Ascending aorta (tissue), 2 donors: ENCODE measurements at places on chromosomes 12 and 14.

- no peak for DNase-seq
Measured at GRCh38 chr12:42282294-42282693, 43.6 kb downstream of the ZCRB1 start.

DNA sequence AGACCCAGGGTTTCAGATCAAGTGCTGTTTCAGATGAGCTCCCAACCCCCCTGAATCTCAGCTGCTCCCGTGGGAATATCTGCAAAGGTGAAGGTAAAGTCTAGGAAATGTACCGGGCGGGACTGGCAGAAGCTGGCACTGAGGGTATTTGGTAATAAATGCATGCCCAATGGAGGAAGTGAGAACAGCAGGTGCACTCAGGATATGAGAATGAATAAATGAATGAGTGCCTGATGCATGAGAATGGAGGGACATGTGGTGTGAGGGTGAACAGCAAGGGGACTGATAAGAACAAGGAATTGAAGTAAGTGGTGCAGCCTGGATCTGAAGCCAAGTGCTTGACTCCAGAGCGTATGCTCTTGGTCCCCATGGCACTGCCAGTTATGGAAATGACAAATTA is 11.6 kb downstream of the RAPGEF3 start:
- DNase-seq = no peak

DNA sequence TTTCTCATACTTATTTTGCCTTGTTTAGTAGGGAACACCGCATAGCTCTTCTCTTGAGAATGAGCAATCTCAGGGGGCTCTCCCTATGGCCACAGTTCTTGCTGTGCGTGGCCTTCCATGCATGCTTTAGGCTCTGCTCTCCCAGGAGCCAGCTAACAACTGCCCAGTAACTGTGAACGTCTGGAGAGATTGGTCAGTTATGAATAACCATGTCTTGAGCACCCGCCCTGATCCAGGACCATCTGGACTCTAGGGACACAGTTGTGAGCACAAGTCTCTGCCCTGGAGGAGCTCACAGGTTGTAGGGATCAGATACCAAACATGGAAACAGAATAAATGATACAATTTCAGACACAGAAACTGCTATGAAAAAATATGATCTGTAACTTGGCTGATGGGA is 12.1 kb downstream of the PSMC1 start:
- DNase-seq = no peak

- DNase-seq = no peak
Measured at GRCh38 chr12:632102-632696, 31.0 kb downstream of the NINJ2 start.

GRCh38 chr12:105961821-105962671 is 176.7 kb downstream of the NUAK1 start:
- DNase-seq = no peak

DNA sequence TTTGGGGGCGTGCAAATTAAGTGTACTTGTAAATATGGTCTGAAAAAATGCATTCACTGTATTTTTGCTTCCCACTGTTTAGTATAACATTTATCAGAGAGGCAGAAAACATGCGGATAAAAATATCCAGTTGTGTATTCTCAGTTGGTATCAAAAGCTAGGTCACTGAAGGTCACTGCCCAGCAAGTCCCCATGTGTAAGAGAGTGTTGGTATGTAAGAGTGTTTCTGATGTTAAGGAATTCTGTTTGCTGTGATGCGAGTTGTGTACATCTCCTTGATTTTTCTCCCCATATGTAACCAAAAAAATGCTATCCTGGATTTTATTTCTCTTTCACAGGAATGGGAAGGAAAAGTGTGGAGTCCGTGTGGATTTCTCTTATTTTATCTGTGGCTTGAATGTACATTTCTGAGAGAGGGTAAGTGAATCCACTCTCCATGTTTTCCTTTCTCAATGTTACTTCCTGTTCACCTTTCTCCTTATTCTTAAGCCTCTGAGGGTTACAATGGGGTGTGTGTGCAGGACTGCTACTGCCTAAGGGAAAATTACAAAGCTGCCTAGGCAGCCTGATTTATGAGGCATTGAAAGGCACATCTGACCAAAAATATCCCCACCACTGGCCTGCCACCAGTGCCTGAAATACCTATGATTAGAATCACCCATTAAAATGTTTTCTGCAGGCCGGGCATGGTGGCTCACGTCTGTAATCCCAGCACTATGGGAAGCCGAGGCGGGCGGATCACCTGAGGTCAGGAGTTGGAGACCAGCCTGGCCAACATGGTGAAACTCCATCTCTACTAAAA is 97.9 kb upstream of the USP44 start:
- no peak for DNase-seq

DNA sequence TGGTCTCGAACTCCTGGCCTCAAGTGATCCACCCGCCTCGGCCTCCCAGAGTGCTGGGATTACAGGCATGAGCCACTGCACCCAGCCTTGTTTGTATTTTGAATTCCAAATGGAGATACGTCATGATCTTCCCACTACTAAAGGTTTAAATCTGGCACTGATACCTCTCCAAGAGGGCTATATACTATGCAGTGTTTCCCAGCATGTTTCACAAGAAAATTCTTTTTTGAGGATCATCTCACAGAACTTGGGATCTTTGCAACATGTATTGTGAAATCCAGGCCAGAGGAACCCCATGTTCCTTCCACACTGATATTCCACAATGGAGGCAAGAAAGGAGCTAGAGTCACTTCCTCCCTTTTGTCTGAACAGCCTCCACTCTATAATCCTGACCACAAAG is 112.7 kb downstream of the NT5DC3 start:
- no peak for DNase-seq

GRCh38 chr14:67883717-67884116 is 64.1 kb downstream of the RAD51B start:
- no peak for DNase-seq

- DNase-seq = no peak
Measured at GRCh38 chr12:59383079-59383822, 212.6 kb upstream of the SLC16A7 start.

DNA sequence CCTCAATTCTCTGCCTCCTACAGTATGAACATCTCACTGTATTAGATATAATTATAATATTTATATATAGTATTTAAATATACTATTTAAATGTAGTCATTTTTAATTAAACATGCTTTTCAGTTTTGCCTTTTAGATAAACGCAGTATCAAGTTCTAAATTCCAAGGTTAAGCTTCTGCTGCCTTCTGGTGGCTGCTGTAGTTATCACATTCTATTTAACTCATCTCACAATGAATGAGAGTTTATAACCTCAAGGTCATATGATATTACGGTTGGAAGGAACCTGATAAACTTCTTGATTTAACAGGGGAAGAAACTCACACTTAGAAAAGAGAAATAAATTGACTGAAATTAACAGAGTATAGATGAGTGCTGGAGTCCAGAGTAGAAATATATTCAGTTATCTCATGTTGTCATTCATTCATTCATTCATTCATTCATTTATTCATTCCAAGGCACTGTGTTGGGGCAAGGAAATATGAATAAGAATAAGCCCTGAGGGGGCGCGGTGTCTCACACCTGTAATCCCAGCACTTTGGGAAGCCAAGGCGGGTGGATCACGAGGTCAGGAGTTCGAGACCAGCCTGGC is 31.9 kb downstream of the GUCY2C start:
- DNase-seq = no peak

DNA sequence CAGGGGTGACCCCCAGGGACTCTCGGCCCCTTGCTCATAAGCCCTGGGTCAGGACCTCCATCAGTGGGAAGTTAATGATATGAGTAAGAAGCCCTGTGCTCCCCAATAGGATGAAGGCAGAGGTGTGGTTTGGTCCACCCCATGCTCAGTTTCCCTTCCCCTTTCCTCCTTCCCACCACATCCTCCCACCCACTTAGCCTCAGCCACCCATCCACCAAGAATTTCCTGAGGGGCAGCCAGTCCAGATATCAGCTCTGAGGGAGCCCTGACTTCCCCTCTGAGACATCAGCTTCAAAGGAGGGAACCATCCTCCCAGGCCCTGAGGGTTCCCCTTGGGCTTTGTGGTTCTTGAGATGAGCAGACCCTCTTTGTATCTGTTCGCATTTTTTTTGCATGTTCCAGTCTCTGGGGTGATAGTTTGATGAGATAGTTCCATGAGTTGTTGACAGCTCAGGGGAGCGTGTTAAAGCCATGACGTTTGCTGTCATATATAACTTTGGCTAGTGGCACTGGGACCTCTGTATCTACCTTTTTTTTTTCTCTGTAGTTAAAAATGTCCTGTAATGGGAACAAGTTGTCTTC is 71.2 kb downstream of the LGMN start:
- DNase-seq = no peak

DNA sequence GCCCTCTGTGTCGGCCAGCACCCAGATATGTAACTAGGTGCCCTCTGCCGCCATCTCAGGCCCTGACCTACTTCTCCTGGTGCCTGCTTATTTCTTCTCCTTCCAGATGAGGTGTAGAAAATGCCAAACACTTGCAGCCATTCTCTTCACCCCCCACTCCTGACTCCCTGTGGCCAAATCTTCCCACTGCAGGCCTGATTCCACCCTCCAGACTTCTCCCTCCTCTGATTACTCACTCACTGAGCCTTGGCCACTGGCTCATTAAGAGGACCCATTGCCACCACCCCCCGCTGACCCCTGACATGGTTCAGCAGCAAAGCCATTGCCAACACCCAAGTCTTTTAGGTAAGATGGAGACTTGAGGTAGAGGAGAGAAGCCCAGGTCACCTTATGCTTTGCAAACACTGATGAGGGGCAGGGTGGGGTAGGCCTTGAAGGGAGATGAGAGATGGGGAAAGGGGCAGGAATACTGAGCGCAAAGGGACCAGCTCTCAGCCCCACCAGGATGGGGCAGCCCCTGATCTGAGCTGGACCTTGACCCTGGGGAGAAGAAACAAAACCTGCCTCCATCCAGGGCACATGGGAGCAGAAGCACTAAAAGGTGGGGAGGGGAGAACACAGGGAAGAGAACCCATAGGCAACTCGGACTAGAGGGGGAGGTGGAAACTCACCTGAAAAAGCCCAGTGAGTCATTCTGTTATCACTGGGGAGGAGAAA is 25.1 kb upstream of the ANO2 start:
- no peak for DNase-seq

DNA sequence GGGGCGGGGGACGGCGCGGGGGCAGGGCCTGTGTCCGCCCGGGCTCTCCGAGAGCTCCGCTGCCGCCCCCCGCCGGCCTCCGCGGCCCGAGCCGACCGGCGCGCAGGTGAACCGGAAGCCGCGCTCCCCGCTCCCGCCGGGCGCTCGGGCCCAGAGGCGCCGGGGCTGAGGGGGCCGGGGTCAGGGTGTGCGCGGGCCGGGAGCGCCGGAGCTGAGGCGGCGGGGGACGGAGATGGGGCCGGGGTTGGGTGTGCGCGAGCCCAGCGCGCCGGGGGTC is 431 bp downstream of the HIP1R start:
- DNase-seq = no peak

DNA sequence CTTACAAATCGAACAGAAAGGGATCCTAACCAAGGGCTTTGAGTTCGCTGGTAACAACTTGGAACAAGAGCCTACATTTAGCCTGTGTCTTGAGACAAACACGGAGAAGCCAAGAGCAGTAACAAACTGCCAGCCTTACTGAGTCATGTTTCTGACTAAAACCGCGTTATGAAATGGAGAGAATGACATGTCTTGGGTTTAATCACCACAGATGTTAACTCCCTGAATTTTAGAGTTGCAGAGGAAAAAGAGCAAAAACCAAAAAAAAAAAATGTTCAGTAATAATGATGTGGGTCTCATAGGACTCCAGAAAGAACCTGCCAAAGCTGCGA is 1.0 kb downstream of the BLTP3B start:
- peak; percentile 83 for DNase-seq

DNA sequence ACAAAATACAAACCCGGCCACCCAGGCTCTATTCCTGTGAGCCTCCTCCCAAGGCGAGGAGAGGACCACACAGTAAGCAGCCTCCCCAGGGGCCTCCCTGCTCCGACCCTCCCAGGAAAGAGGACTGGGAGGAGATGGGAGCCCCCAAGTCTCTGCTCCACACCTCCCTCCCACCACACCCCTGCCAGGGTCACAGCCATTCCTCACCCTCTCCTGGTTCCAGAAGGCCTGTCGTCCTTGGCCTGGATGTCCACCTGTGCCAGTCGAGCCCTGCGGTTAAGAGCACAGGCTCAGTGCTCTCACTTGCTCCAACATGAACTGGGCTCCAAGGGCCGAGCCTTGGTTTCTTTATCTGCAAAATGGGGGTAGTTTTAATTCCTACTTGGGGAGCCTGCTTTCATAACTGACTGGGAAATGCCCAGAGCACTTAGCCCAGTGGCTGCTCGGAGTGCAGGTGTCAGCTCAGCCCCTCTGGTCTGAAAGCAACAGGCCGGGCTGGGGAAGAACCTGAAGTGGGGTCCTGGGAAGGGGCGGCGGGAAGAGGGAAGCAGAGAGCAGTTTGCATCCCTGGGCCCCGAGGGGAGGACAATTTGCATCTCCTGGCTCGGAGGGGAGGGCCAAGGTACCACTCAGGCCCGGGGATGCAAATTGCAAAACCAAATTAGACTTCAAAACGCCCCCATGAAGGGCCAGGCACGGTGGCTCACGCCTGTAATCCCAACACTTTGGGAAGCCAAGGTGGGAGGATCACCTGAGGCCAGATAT is 23.6 kb downstream of the TCHP start:
- no peak for DNase-seq

- no peak for DNase-seq
Measured at GRCh38 chr14:33704481-33704880, 246.4 kb downstream of the EGLN3 start.

- no peak for DNase-seq
Measured at GRCh38 chr14:70909733-70910614, 2.7 kb downstream of the PCNX1 start.

GRCh38 chr12:94240171-94240570 is 91.8 kb downstream of the PLXNC1 start:
- DNase-seq = no peak

DNA sequence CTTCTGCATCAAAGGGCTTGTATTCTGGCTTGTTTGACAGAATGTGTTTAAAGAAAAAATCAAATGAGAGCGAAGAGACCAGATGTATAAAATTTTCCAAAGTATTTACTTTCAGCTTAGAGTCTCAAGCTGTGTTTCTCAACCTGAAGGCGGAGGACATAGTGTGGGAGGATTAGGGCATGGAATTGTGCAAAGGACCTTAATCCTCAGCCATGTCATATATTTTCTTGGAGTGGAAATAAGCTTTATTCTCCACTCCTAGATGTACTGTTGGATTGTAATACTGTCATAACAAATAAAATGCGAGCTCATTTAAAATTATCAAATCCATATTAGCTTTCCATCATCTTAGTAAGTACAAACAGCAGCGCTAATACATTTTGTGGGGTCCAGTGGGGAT is 154.0 kb downstream of the PAH start:
- no peak for DNase-seq

GRCh38 chr12:51434305-51434704 is 9.7 kb downstream of the SLC4A8 start:
- DNase-seq = no peak
